ENCODE measurements at places on chromosomes 16 and 17.
A peak's percentile ranks its signal among the peaks of the same experiment; 100 is the strongest.

GRCh38 chr17:41800601-41801373 lies 11.0 kb downstream of the P3H4 start:
- DNase-seq = no peak

DNA sequence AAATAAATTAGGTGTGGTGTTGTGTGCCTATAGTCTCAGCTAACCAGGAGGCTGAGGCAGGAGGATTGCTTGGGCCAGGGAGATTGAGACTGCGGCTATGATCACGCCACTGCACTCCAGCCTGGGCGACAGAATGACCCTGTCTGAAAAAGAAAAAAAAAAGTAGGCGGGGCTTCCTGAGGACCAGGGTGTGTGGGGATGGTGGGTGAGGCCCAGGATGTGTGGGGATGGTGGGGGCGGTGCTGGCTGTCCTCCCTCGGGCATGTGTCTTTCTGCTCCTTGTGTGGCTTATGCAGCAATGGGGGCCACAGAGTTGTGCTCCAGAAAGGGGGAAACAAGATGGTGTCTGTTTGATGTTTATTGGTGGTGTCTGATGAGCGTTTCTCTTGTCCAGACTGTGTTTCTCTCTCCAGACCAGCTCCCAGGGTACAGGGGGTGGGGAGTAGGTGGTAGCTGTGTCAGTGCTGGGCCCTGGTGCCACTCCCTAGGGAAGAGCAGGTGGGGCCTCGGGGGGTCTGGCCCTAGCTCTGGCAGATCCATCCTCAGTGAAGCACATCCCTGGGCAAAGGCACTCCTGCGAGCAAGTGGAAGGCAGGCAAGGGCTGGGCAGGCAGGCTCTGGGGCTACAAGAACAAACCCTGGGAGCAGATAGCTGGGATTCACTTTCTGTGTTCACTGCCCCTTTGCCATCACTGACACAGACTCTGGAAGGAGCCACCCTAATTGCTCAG lies 2.3 kb downstream of the LCAT start:
- no peak for DNase-seq

GRCh38 chr17:48642059-48642842 lies 16.1 kb upstream of the HOXB9 start:
- DNase-seq = no peak

- peak; percentile 43 for DNase-seq
These were observed 1.8 kb downstream of the CNTNAP4 start for GRCh38 chr16:76278980-76279379.

GRCh38 chr16:57704905-57705852 lies 10.6 kb downstream of the DRC7 start:
- no peak for DNase-seq

DNA sequence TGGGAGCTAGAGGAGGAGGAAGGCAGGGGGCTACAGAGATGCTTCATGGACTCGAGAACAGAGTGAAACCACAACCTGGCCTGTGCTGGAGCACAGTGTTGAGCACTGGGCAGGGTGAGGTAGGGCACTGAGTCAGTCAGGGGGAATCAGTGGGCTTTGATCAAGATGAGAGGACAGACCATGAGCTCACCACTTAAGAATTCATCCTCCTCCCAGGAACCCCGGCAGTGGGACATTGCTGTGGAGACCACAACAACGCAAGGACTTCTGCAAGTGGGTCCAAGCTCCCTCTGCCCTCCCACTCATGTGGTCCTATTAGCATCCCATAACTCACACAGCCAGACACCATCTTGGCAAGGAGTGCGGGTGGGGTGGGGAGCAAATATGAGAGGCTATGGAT lies 1.7 kb upstream of the CES5A start:
- DNase-seq = no peak

GRCh38 chr17:2343421-2343820 lies 6.1 kb downstream of the SGSM2 start:
- no peak for DNase-seq

DNA sequence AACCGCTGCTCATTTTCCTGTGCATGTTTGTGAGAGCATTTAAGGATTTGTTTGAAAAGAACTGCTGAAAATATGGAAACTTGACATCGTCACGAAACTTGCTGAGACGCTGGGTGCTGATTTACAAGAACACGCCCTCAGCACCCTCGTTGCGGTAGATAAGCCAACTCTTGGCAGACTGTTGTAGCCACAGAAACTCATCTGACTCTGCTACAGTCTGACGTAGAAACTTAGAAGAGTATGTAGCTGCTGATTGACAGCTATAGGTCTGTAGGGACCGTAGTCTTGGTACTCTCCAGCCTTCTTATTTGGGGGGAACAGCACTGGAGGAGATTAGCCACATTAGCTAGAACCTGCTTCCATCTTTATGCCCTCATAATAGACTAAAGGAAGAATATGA lies 36.1 kb upstream of the MYH2 start:
- no peak for DNase-seq

GRCh38 chr16:69754143-69754468 lies 620 bp downstream of the NOB1 start:
- no peak for DNase-seq

GRCh38 chr17:61731330-61731729 lies 132.0 kb downstream of the BRIP1 start:
- no peak for DNase-seq

GRCh38 chr17:74132354-74132753 lies 71.1 kb upstream of the RPL38 start:
- no peak for DNase-seq

- DNase-seq = no peak
These were observed 2.6 kb downstream of the NHERF2 start for GRCh38 chr16:2029350-2029749.

- peak; percentile 54 for DNase-seq
These were observed 5.9 kb downstream of the BAIAP2 start for GRCh38 chr17:81040791-81041337.

DNA sequence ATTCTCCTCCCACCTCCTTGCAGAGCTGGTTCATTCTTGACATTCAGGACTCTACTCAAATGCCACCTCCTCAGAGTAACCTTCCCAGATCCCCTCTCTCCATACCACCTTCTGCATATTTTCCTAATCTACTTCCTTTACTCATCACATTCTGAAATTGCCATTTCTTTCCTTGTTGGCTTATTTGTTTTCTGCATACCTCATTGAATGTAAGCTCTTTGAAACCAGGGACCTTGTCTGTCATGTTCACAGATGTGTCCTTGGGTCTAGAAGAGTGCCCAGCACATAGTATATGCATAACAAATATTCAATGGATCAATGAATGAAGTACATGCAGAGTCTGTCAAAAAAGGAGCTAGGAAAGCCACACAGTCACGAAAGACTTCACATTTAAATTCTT lies 7.8 kb upstream of the LONP2 start:
- DNase-seq = no peak

DNA sequence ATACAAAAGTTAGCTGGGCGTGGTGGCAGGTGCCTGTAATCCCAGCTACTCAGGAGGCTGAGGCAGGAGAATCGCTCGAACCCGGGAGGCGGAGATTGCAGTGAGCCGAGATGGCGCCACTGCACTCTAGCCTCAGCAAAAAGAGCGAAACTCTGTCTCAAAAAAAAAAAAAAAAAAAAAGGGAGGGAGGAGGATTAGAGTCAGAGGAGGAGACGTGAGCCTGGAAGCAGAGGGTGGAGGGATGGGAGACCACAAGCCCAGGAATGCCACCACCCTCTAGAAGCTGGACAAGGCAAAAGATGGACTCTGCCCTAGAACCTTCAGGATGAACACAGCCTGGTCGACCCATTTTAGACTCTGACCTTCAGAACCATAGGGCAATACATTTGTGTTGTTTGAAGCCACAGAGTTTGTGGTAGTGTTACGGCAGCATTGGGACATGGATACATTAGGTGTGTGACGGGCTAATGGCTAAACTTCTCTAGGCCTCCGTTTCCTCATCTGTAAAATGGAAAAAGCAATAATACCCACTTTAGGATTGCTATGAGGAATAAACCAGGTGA lies 2.1 kb upstream of the SMIM22 start:
- DNase-seq = no peak

GRCh38 chr17:35740997-35741931 lies 9.8 kb downstream of the RASL10B start:
- DNase-seq = no peak

DNA sequence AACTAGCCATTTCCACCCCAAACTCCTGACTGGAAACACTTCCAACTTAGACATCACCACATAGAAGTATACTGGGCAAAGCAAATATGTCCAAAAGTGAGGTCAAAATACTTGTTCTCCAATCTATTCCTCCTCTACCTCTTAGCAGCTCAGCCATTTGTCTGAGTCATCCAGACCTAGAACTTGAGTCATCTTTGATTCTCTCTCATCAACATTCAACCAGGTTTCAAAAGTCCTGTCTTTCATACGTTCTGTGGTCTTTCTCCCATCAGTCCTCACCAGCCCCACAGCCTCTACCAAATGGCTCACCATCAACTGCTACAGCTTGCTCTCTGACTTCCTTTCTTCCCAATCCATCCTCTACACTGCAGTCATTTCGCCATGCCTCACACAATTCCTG lies 6.8 kb downstream of the ANKFY1 start:
- no peak for DNase-seq

- DNase-seq = no peak
These were observed 35.8 kb upstream of the ADGRG1 start for GRCh38 chr16:57592591-57593003.

GRCh38 chr17:75457047-75457654 lies 716 bp downstream of the TMEM94 start:
- DNase-seq = peak; percentile 88

- no peak for DNase-seq
These were observed 380.3 kb upstream of the MAF start for GRCh38 chr16:79980650-79981521.

DNA sequence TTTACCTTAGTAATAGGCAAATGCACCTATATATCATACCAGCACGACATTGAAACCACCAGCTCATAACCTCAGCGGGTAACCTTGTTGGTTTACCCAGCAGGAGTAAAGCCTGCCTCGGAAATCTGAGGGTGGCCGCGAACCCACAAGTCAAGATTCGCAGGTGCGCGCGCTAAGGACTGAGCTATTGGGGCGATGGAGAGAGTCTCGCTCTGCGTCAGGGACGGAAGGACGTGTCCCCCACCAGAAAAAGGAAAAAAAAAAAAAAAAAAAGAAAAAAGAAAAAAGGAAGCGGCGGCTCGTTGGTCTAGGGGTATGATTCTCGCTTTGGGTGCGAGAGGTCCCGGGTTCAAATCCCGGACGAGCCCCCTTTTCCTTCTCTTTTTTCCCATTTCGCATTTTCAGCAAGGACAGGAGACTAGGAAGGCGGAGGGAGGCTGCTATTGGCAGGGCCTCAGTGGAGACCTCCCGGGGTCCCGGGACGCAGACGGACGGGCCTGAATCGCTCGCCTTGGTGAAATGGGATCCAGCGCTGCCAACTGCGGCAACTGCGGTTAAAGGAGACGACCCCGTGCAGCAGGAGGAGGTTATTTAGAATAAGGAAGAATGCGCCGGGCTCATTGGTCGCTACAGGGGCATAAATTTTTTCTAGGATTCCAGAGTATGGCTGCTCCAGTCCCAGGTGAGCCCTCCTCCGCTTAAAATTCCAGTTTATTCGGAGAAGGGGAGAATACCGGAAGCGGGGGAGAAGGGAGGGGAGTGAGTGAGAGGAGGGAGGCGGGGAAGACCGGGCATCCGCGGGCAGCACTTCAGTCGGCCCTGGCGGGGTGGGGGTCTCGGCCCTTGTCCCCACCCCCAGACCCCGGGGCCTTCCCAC lies at the start of gene OR1F1:
TSS of gene OR1F1 (plus strand) at position 407 of the 877 bp plus-strand sequence.
- peak; percentile 85 for DNase-seq

GRCh38 chr16:69513180-69513966 lies 52.4 kb upstream of the NFAT5 start:
- DNase-seq = no peak

DNA sequence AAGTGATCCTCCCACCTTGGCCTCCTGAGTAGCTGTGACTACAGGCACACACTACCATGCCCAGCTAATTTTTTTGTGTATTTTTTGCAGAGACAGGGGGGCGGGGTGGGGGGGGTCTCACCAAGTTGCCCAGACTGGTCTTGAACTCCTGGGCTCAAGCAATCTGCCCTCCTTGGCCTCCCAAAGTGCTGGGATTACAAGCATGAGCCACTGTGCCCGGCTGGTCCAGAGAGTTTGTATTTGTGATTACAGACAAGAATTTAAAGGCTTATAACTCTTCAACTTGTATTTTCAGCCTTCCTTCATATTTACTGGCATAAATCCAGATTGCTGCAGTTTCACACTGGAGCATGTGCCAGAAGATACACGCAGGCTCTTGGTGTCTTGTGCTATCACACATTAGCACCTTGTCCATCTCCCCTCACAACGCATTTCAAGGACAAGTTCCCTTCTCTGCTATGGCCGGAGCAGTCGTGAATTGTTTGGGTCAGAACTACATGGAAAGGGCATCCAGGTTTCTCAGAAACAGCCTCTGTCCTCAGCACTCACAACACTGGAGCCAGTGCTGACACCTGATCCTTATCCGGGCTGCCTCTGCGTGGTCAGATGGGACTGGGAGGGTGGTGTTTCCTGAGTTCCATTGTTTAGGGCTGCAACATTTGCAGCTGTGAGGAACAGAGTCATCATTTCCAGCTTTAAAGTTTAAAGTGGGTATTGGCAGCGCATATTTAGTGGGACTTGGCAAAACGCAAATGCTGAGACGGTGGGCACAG lies 28.1 kb downstream of the WSCD1 start:
- DNase-seq = peak; percentile 70

- DNase-seq = no peak
These were observed 299.3 kb downstream of the CNTNAP4 start for GRCh38 chr16:76576526-76576925.

DNA sequence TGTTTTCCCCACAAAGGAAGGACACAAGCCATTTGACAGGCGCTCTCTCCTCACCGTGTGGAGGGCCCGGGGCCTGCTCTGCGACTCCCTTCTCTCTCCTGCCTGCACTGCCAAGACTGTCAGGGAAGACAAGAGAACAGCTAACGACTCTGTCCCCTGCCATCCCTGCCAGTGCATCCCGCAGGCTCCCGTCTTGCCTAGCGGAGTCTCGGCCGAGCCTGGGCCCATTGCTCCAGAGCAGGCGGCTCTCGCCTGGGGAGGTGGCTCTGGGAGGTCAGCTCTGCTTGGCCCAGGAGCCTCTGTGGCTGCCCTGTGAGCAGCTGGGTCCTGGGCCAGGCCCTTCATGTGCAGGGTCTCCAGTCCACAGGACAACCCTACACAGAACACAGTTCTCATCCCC lies 53.0 kb downstream of the WNT3 start:
- DNase-seq = no peak

DNA sequence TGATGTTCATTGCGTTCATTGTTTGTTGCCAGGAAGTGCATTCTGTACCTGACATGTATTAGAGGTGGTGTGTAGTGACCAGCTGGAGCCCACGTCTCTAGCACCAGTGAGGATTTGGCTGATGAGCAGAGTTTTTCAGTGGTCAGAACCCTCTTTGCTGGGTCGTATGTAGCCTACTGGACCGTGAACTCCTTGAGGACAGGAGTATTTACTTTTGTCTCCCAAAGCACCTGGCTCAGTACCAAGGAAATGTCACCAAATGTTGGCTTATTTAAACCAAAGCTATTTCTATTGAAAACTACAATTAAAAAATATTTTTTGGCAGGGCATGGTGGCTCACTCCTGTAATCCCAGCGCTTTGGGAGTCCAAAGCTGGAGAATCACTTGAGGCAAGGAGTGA lies 262.7 kb downstream of the SNX29 start:
- DNase-seq = no peak

DNA sequence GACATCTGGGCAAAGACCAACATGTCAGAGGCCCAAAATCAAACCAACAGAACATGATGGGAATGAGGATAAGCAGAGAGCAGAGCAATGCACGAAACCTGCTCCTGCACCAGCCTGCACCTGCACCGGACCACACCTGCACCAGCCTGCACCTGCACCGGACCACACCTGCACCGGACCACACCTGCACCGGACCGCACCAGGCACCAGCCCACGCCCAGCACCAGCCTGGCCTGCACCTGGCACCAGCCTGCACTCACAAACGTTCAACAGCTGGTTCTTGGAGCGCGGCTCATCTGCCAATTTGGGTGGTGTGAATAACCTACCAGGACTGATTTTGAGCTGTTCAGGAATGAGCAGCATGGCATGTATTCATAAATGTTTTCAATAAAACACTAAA lies 18.2 kb downstream of the CEP131 start:
- no peak for DNase-seq
